ENCODE measurements at places on chromosomes 5 and 9.

DNA sequence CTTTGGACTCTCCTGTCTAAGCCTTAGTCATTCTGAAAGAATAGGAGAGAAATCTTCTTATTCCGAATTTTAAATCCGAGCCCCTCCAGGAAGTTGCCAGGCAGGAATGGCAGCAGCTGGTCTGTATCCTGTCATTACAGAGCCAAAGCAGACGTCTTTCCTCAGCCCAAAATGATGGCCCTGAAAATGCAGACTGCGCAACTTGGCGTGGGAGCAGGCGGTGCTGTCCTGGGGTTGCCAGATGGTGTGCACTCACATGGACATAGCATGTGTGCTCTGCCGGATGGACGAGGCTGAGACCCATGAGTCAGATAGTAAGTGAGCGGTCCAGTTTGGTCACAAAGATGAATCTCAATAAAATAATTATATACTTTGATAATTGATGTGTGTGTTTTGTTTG, 410.4 kb downstream of the KCTD16 start:
- no peak for DNase-seq

DNA sequence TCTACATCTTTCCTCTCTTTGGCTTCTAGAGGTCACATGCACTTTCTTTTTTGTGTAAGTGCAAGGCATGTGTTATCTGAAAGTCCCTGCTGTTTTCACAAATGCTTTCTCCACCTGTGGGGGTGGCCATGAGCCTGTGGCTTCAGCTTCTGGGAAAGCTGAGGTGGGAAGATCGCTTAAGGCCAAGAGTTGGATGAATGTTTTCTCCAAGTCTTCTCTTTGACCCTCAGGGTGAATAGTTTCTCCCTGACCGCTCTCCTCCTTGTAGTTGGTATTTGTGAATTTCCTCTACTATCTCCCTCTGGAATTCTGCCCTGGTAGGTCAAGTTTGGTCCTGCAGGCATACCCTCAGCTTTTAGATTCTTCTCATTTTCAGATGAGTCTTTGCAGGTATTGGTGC, 74.2 kb downstream of the UGCG start:
- DNase-seq: no peak

- no peak for DNase-seq
These were observed 11.6 kb upstream of the POMT1 start for GRCh38 chr9:131491001-131491710.

DNA sequence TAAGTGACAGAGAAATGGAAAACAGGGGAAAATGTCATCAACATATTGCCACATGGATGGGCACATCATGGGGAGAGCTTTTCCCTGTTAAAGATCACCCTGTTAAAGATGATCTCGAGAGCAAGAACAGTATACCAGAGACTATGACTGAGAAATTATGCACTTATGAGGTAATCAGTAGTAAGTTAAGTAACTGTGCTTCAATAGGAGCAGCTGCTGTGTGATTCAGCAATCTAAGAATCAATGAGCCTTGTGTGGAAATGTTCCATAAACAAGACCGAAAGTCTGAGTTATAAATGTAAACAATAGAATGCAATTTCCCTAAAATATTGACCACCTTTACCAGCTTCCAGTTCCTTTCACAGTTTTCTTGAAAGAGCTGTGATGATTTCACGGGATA, 582.3 kb downstream of the CAAP1 start:
- DNase-seq: no peak

DNA sequence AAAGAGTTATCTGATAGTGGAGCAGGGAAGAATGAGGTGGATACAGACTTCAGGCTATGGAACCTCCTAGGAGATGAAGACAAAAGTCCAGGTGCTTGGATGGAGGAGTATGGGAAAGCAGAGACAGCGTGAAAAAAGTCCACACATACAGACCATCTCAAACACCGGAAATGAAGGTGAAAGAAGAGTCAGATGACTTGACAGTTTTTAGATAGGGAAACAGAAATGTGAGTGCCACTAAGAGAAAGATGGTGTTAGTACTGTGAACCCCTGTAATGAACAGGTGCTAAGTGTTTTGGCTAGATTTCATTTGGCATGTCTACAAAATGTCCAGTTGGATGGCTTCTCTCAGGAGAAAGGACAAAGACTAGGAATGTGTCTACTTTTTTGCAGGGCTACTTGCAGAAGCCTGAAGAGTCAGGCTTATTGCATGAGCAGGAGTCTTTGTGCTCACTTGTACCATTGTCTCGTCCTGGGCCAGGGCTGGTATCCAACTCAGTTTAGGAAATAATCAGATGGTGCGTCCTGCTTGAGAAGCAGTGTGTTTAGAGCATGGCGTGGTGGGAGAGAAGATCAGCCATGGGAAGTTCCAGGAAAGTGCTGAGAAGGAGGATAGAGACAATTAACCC, 90.6 kb upstream of the STARD4 start:
- DNase-seq: no peak

GRCh38 chr5:127796211-127796610, 93.0 kb downstream of the CCDC192 start:
- DNase-seq: no peak
